ENCODE measurements at places on chromosomes 13 and 19.
A peak's percentile ranks its signal among the peaks of the same experiment; 100 is the strongest.

- no peaks in the 10 kb centered on the region for H3K36me3 ChIP-seq
- DNase-seq, result no peak
- H3K27ac ChIP-seq, result peak within 1 kb of the TSS; percentile 8
- H3K27me3 ChIP-seq, result no peaks in the 10 kb centered on the region
These were observed at the start of gene ATP7B for GRCh38 chr13:52010890-52011631. ATP7B (minus strand) TSS chr13:52011450; CDS start chr13:52011337, 113 bp downstream.

GRCh38 chr13:32984857-32985626, 31.2 kb upstream of the KL start:
- H3K27me3 ChIP-seq, result no peaks in the 10 kb centered on the region
- DNase-seq, result no peak
- no peak overlapping the region for H3K27ac ChIP-seq
- H3K36me3 ChIP-seq, result no peaks in the 10 kb centered on the region

- H3K36me3 ChIP-seq, result no peaks in the 10 kb centered on the region
- peaks cover 46% of the 10 kb centered on the region for H3K4me1 ChIP-seq
- no peak overlapping the region for H3K4me3 ChIP-seq
- no peak overlapping the region for H3K27ac ChIP-seq
These were observed 5.6 kb downstream of the MFSD12 start for GRCh38 chr19:3551792-3552095.

DNA sequence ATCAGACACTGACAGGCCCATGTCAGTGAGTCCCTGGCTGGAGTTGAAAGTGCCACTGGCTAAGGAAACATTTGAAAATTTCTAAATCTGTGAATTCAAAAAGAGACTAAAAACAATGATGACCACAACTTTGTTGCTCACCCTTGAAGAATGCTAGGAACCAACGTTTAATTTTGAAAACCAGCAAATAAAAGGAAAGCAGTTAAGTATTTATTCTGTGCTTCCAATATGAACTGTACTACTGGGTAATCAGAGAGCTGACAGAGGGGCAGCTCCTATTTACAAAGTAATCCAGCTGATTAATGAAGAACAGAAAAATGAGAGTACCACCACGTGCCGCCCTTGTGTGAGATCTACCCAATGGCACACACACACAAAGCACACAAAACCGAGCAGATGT, 44.7 kb upstream of the LATS2 start:
- H3K27me3 ChIP-seq, result no peaks in the 10 kb centered on the region
- H3K36me3 ChIP-seq, result no peaks in the 10 kb centered on the region
- DNase-seq, result no peak
- no peaks in the 10 kb centered on the region for H3K4me1 ChIP-seq

- H3K4me1 ChIP-seq, result no peaks in the 10 kb centered on the region
- H3K27ac ChIP-seq, result no peak overlapping the region
- no peaks in the 10 kb centered on the region for H3K27me3 ChIP-seq
- no peak overlapping the region for H3K4me3 ChIP-seq
These were observed 44.4 kb upstream of the USE1 start for GRCh38 chr19:17170538-17171297.

- H3K4me3 ChIP-seq, result no peak overlapping the region
- H3K27me3 ChIP-seq, result no peaks in the 10 kb centered on the region
- no peak overlapping the region for H3K27ac ChIP-seq
- peak; percentile 56 for DNase-seq
These were observed 1.8 kb upstream of the NMRK2 start for GRCh38 chr19:3931041-3931440.

- H3K36me3 ChIP-seq, result no peaks in the 10 kb centered on the region
- H3K27me3 ChIP-seq, result no peaks in the 10 kb centered on the region
- DNase-seq, result no peak
These were observed 387.2 kb upstream of the ATXN8OS start for GRCh38 chr13:69720278-69720983.

GRCh38 chr13:94192431-94192975, 287.0 kb downstream of the DCT start:
- H3K27ac ChIP-seq, result no peak overlapping the region
- H3K4me1 ChIP-seq, result no peaks in the 10 kb centered on the region
- H3K27me3 ChIP-seq, result no peaks in the 10 kb centered on the region
- peak; percentile 19 for DNase-seq

DNA sequence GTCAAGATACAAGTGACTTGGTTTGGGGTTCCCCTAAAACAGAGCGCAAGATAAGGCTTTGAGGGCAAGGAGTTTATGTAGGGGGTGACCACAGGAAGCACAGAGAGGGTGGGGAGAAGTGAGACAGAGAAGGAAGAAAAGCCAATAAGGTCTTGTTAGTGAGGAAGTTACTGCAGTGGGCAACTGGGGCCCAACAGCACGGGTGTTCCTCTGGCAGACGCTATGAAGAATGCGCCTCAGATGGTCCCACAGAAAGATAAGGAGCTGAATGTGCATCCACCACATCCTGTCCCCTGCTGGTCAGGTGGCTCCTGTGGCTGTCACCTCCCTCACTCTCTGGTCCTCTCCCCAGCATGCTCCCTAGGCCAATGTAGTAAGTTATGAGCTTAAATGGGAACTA, 333.5 kb downstream of the TSHZ3 start:
- no peaks in the 10 kb centered on the region for H3K27me3 ChIP-seq
- no peaks in the 10 kb centered on the region for H3K4me1 ChIP-seq
- DNase-seq, result no peak
- no peak overlapping the region for H3K4me3 ChIP-seq

- peak overlapping the region; percentile 28 for H3K4me3 ChIP-seq
- no peaks in the 10 kb centered on the region for H3K36me3 ChIP-seq
- peak overlapping the region; percentile 22 for H3K27ac ChIP-seq
- peaks cover 15% of the 10 kb centered on the region for H3K4me1 ChIP-seq
- peaks cover 5% of the 10 kb centered on the region for H3K27me3 ChIP-seq
- peak; percentile 73 for DNase-seq
These were observed 12.1 kb upstream of the PSMD8 start for GRCh38 chr19:38362076-38362945.

GRCh38 chr19:4455719-4456475, 1.7 kb downstream of the UBXN6 start:
- H3K36me3 ChIP-seq, result peaks cover 26% of the 10 kb centered on the region
- H3K4me3 ChIP-seq, result no peak overlapping the region
- DNase-seq, result peak; percentile 64
- H3K4me1 ChIP-seq, result peaks cover 22% of the 10 kb centered on the region

DNA sequence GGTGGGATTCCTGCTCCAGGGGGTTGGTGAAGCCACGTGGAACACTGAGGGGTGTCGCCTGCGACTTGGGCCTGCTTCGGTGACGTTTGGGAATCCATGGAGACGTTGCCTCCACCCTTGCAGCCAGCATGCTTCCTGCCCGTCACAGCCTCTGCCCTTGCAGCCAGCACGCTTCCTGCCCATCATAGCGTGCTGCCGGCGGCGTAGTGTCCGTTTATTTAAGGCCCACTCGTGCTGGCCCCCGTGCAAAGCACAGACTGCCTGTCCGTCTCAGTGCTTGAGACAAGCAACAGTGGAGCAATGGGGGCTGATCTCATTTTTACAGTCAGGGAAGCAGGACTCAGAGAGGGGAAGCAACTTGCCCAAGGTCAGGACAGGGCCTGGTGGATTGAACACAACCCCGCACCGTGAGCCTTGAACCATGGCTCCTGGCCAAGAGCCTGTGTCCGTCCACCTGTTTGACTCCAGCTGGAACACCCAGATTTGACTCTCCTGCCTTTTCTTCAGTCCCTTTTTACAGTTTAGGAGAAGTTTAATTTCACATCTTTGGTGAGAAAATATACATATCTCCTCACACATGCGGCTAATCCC, 149.6 kb downstream of the TEX29 start:
- no peak for DNase-seq
- no peak overlapping the region for H3K27ac ChIP-seq
- no peaks in the 10 kb centered on the region for H3K4me1 ChIP-seq
- H3K36me3 ChIP-seq, result no peaks in the 10 kb centered on the region
- H3K27me3 ChIP-seq, result no peaks in the 10 kb centered on the region
- no peak overlapping the region for H3K4me3 ChIP-seq

- H3K36me3 ChIP-seq, result no peaks in the 10 kb centered on the region
- DNase-seq, result no peak
- no peaks in the 10 kb centered on the region for H3K27me3 ChIP-seq
- H3K4me3 ChIP-seq, result no peak overlapping the region
- no peak overlapping the region for H3K27ac ChIP-seq
These were observed 123.9 kb downstream of the URI1 start for GRCh38 chr19:30065680-30066606.

GRCh38 chr19:1489463-1490310, 463 bp downstream of the PCSK4 start:
- peak overlapping the region; percentile 85 for H3K27ac ChIP-seq
- H3K36me3 ChIP-seq, result no peaks in the 10 kb centered on the region
- H3K4me1 ChIP-seq, result peaks cover 37% of the 10 kb centered on the region
- H3K27me3 ChIP-seq, result no peaks in the 10 kb centered on the region
- peak overlapping the region; percentile 27 for H3K4me3 ChIP-seq

DNA sequence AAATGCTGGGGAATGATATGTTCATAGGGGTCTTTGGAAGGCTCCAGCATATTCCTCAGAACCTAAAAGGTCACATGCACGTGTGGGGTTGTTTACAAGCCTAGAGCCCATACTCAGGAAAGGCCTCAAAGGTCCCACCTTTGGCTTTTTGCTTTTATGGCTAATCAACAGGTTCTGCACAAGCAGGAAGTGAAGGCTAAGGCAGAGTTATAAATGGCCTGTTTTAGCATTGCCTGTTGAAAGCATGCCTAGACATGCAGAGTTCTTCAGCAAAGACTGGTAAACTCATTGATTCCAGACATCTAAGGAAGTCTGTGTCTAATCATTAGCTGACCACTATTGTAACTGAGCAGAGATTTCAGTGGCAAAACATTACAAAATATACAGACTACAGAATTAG, 198.3 kb downstream of the KCNRG start:
- DNase-seq, result no peak
- H3K36me3 ChIP-seq, result no peaks in the 10 kb centered on the region
- no peak overlapping the region for H3K27ac ChIP-seq
- no peaks in the 10 kb centered on the region for H3K27me3 ChIP-seq
- no peak overlapping the region for H3K4me3 ChIP-seq

DNA sequence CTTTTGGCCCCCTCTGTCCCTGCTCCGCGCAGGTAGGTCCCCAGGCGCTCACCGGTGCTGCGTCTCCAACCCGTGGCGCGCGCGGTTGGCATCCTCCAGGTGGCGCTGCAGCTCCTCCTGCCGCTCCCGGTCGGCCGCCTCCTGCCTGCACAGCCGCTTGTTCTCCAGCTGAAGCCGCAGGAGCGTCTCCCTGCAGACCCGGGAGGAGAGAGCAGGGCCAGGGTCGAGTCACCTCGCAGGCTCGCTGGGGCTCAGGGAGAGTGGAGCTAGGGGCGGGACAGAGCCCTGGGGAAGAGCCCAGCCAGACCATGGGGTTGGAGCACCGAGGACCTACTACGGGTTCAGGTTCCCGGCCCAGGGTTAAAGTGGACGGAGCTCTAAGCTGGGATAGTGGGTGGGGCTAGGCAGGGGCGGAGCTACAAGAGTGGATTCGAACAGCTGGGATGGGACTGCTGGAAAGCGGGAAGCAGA, 9.3 kb downstream of the HOOK2 start:
- DNase-seq, result peak; percentile 91
- H3K27ac ChIP-seq, result peak overlapping the region; percentile 61
- H3K27me3 ChIP-seq, result no peaks in the 10 kb centered on the region
- H3K4me1 ChIP-seq, result peaks cover 8% of the 10 kb centered on the region
- H3K36me3 ChIP-seq, result no peaks in the 10 kb centered on the region
- H3K4me3 ChIP-seq, result no peak overlapping the region

DNA sequence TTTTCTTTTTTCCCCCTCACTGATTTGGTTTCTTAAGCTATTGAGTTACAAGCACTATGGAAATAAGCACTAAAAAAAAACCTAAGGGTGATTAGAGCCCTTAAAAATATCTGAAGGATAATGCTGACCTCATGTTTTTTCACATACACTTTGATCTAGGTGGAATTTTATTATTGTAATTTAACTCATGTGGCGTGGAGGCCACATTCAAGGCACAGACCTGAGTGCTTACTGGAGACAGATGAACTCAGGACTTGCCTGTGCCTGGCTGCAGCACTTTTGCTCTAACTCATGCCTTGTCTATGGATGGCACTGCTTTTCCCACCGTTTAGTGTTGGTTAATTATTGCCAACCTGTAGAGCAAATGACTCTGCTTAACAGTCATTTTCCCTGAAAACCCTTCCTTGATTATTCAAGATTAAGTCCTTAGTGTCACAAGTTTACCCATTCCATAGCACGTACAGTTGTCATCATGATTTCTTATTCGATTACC, 541.4 kb downstream of the GPC6 start:
- H3K27ac ChIP-seq, result no peak overlapping the region
- DNase-seq, result no peak
- no peaks in the 10 kb centered on the region for H3K27me3 ChIP-seq
- H3K4me3 ChIP-seq, result no peak overlapping the region
- H3K4me1 ChIP-seq, result peaks cover 19% of the 10 kb centered on the region

DNA sequence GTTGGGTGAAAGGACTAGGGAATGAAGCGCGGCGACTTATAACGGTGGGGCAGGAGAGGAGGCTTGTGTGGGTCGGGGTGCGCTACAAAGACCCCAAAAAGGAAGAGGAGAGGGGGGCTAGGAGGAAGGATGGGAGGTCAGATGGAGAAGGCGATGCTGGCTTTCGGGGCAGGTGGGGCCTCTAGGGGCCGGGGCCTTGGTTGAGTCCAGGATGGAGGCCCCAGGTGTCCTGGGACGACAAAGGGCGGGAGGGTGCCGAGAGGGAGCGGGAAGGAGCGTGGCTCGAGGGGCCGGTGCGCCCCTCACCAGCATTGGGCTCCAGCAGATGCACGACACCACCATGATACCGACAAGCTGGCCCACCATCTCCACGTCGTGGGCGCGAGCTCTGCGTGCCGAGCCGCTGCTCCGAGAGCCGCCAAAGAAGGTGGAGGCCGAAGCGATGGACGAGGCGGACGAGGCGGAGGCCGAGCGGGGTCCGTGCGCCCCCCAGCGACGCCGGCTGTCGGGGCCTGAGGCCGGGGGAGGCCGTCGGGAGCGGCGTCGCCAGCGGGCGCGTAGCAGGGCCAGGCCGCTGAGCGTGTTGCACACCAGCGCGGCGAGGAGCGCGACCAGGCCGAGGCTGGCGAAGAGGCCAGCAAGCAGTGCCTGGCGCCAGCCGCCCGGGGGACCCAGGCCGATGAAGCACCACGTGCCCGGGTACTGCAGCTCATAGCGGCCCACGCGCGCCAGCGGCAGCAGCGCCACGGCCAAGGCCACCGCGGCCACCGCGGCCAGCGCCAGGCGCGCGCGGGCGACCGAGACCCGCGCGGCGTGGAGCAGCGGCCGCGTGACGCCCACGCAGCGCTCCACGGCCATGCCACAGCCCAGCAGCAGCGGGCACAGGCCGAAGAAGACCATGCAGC, 1.8 kb downstream of the PTGER1 start:
- peaks cover 15% of the 10 kb centered on the region for H3K27me3 ChIP-seq
- H3K4me3 ChIP-seq, result no peak overlapping the region
- no peak overlapping the region for H3K27ac ChIP-seq

DNA sequence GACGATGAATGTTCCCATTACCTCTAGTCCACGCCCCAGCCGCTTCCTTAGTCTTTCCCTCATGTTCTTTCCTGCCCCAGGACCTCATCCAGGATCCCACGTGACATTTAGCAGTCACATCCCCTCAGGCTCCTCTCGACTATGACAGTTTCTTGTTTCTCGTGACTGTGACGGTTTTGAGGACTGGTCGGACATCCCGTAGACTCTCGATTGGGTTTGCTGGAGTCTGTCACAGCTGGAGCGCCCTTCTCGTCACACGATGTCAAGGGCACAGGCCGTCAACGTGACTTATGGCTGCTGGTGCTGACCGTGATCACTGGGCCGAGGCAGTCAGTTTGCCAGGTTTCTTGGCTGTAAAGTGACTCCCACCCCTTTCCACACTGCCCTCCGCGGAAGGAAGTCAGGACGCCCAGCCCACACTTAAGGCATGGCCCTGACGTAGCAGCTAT, 22.8 kb downstream of the ELAVL1 start:
- H3K36me3 ChIP-seq, result peaks cover 11% of the 10 kb centered on the region
- no peak overlapping the region for H3K27ac ChIP-seq
- no peak for DNase-seq
- H3K27me3 ChIP-seq, result no peaks in the 10 kb centered on the region
- H3K4me3 ChIP-seq, result no peak overlapping the region
